Breast epithelium (tissue), 4 donors: ENCODE measurements at places on chromosomes 1 and 21. TPM values are rescaled to one million over a fixed set of nuclear protein-coding genes. Genes with fewer than 3 reads are reported as not detected.
A peak's percentile ranks its signal among the peaks of the same experiment; 100 is the strongest.

SHISA4 gene
- 15.7 TPM for total RNA-seq

GUCA2B gene
- total RNA-seq: not detected

- H3K4me3 ChIP-seq: no peak overlapping the region
- H3K27ac ChIP-seq: no peak overlapping the region
- DNase-seq: peak; percentile 40
- no peaks in the 10 kb centered on the region for H3K4me1 ChIP-seq
- peaks cover 11% of the 10 kb centered on the region for H3K36me3 ChIP-seq
These were observed 17.2 kb downstream of the LSS start for GRCh38 chr21:46211376-46211775.

DNA sequence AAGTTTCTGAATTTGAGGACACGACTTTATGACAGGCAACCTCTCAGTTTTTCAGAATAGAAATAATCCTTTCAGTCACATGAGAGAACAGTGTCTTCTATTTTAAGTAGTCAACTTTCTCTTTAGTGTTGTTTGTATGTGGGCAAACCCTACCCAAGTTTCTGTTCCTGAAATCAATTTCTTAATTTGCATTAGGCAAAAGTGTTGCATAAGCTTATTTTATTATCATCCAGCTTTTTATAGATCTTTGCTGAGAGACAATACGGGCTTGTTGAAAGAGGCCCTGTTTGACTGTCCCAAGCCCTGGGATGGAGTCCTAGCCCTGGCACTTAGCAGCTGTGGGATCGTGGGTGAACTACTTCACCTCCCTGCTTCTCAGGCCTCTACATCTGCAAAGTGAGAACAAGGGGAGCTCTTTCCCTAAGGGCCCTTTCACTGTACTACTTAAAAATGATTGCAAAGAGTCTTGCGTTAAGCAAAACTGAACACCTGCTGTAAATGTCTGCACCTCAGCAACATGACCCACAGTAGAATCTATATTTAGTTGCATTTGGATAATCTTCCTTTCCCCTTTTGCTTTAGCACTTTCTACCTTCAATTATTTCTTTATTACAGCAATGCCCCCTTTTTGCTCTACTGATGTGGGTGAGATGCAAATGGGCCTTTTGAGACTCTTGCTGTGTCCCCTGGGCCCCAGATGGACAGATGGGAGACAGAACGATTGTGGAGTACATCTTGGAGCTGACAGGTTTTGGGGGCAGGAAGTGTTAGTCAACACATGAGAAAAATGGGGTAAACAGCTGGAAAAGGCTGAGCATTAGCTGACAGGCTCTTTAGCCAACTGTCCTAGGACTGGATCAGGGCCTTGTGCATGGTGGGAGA is 41.0 kb upstream of the SCAF4 start:
- no peak overlapping the region for H3K4me3 ChIP-seq
- H3K27ac ChIP-seq: no peak overlapping the region
- no peaks in the 10 kb centered on the region for H3K27me3 ChIP-seq
- no peak for DNase-seq

GRCh38 chr1:62025154-62025553 is 169.5 kb upstream of the L1TD1 start:
- H3K4me1 ChIP-seq: no peaks in the 10 kb centered on the region
- H3K36me3 ChIP-seq: no peaks in the 10 kb centered on the region
- DNase-seq: no peak

DNA sequence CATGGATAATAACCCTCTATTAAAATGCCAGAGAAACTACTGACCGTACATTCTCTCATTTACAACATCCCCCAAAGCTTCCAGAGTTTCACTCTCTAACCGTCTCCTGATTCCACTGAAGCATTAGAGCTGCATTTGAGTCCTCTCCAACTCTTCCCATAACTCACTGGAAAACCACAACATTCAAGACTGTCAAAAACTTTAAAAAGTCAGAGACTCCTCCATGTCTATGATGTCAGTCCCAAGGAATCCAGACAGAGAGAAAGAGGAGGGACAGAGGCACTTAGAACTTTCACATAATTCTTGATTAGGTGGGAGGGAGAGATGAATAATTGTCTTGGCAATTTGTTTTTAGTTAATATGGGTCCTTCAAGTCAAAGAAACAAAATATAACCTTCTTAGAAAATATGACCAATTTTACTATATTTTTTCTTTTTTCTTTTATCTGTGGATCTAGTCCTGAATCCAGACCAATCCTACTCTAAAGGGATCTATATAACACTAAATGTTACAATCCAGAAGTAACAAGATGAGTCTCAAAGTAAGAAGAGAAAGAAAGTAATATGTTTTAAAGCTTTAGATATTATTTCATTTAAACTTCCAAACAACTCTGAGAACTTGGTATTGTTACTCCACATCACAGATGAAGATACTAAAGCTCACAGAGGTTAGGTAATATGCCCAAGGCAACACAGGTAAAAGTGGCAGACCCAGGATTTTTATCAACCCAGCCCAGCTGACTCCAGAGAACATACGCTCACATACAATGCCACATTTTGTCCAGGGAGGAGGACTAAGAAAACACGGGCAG is 23.8 kb downstream of the OTUD7B start:
- H3K27ac ChIP-seq: peak overlapping the region; percentile 24
- no peaks in the 10 kb centered on the region for H3K4me1 ChIP-seq
- no peaks in the 10 kb centered on the region for H3K27me3 ChIP-seq
- no peak for DNase-seq

DNA sequence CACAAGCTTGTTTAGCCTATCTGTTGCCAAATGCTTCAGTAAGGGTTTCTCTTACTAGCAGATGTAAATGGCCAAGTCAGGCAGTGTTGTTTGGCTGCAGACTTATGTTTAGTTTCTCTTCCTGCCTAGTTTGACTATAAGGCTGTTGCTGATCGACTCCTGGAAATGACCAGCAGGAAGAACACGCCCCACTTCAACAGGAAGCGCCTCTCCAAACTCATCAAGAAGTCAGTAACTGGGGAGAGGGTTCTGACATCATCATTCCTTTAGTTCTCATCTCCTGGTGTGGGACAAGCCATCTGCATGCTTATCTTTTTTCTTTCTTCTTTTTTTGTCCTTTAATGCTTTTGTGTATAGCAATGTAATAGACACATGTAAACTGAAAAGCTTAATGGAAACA is 25.1 kb downstream of the RRP1B start:
- H3K27ac ChIP-seq: no peak overlapping the region
- peaks cover 9% of the 10 kb centered on the region for H3K36me3 ChIP-seq
- H3K27me3 ChIP-seq: no peaks in the 10 kb centered on the region

DNA sequence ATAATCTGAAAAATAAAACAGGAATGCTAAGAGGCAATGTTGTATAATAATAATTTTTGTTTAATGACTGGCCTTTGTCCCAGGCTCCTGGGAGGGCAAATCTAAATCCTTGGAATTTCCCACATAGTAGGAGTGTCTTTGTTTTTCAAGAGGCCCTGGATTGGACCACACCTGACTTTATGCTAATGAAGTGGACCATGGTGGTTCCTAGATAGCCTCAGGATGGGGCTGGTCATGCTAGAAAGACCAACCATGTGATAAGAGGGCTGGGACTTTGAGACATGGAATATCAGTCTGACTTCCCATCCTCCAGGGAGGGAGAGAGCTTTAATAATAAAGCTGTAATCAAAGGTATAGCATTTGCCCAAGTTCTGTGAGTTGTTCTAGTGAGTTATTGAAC is 138.2 kb upstream of the RAB4A start:
- H3K4me1 ChIP-seq: no peaks in the 10 kb centered on the region
- H3K27ac ChIP-seq: peak overlapping the region; percentile 2
- DNase-seq: no peak
- no peaks in the 10 kb centered on the region for H3K27me3 ChIP-seq
- no peak overlapping the region for H3K4me3 ChIP-seq

DNA sequence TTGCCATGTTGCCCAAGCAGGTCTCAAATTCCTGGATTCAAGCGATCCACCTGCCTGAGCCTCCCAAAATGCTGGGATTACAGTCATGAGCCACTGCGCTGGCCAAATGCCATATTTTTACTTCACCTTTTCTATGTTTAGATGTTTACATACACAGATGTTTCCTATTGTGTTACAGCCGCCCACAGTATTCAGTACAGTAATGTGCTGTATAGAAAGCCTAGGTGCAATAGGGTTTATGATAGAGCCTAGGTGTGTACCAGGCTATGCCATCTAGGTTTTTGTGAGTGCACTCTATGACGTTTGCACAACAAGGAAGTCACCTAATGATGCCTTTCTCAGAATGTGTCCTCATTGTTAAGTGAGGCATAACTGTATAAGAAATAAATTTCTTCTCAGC is 153.4 kb downstream of the CHRM3 start:
- H3K36me3 ChIP-seq: no peaks in the 10 kb centered on the region
- DNase-seq: no peak
- H3K4me1 ChIP-seq: no peaks in the 10 kb centered on the region
- no peak overlapping the region for H3K4me3 ChIP-seq
- no peaks in the 10 kb centered on the region for H3K27me3 ChIP-seq
